ENCODE measurements at places on chromosomes 3 and 15. TPM values are rescaled to one million over a fixed set of nuclear protein-coding genes. Genes with fewer than 3 reads are reported as not detected.

Gene CCR8
- 0.87 TPM for total RNA-seq

Gene MYEF2
- 25.2 TPM for total RNA-seq

Gene ITIH1
- not detected for total RNA-seq

Gene REC114
- total RNA-seq = not detected

DNA sequence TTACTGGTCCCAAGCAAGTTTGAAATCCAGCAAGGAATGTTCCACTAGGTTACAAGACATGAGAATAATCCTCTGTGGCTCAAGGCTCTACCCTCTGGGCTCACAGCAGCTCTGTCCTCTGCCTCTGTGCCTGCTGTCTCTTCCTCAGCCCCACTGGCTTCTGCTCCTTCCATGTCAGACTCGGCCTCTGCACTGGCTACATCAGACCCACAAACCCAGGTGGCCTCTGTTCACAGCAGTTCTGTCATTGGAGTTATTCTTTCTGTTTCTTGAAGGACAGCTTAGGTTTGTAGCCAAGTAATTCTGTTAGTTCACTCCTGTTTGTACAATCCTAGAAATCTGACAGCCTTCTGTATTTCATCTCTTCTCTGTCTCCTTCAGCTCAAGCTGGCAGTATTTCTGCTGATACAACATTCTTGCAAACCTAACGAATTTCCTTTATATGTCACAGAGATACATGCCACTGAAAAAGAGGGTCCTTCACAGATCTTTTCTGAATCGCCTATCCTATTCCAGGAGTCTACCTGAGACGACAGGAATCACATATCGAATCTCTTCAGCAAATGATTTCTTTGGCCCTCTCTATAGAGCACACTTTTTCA, 227.8 kb upstream of the PLSCR5 start:
- ATAC-seq = no peak

DNA sequence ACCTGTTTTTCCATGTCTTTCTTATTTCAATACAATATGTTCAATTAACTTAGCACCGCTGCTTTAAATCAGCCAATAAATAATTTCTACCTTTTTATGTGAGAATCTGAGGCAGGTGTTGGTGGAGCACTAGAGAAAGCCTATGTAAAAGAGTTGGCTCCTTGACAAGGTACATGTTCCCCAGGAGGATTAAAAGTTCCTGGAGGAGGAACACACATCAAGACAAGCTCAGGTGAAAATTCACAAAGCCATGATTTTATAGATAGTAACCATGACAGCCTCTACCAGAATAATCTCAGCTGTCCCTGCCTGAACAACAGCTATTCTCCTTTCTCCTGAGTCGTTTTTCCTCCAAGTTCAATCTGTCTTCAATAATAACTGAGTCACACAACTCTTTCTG, 3.4 kb upstream of the ZBED2 start:
- no peak for ATAC-seq

- no peak for ATAC-seq
Measured at GRCh38 chr15:70189826-70190695, 92.3 kb upstream of the TLE3 start.

GRCh38 chr3:106768941-106769480, 608.2 kb upstream of the CCDC54 start:
- no peak for ATAC-seq

- ATAC-seq = no peak
Measured at GRCh38 chr15:29689287-29689986, 132.8 kb downstream of the TJP1 start.

All from activated T-helper 17 cell treated with anti-CD3 and anti-CD28 coated beads, Interleukin-2, amount 50 U/mL, for 72 hours (primary cell).